ENCODE measurements at places on chromosomes 6 and 20.

- DNase-seq = no peak
Measured at GRCh38 chr6:105587349-105588122, 184.7 kb upstream of the PREP start.

- no peak for DNase-seq
Measured at GRCh38 chr20:10513931-10514575, 78.9 kb downstream of the SLX4IP start.

DNA sequence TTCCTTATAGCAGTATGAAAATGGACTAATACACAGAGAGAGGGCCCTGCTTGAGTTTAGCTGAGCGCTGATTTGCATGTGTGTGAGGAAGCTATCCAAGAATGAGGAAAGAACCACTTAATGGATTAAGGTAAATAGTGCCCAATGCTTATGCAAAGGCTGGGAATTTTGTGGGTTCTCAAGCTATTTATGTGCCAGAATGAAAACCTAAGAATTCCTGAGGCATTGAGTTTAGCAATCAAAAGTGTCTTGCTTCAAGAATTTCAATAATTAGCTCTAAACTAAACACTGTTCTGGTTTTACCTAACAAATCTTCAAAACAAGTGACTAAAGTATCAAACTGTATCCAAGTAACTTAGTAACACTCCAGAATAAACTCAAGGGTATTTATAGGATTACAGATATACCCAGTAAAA, 7.0 kb upstream of the OR14J1 start:
- DNase-seq = no peak

GRCh38 chr6:113480616-113481015, 376.5 kb upstream of the MARCKS start:
- DNase-seq = no peak

- no peak for DNase-seq
Measured at GRCh38 chr6:138500045-138500665, 861 bp upstream of the NHSL1 start.

- no peak for DNase-seq
Measured at GRCh38 chr6:170111141-170111664, 179.7 kb downstream of the DLL1 start.

DNA sequence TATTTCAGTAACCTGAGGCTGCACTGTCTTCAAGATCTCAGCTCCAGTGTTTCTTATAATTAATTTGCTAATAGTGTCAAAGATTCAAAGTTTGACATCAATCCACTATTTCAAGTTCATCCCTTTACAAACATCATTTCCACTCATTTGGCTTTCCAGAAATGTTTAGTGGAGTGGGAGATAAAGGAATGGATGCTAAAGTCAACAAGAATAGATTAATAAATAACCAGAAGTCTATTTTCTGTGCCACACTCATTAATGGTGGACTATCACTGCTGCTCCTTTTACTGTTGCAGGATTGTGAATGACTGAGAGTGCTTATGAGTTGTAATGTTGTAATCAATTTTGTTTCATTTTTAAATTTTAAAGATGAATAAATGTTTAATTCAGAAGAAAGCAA, 28.4 kb upstream of the EPM2A start:
- no peak for DNase-seq

- DNase-seq = no peak
Measured at GRCh38 chr6:85473748-85474147, 23.9 kb downstream of the NT5E start.

- no peak for DNase-seq
Measured at GRCh38 chr6:148693882-148694484, 52.8 kb upstream of the UST start.

GRCh38 chr6:163513570-163514166, 99.2 kb downstream of the QKI start:
- DNase-seq = no peak

GRCh38 chr20:23078351-23079015, 7.6 kb downstream of the CD93 start:
- DNase-seq = peak; percentile 88

GRCh38 chr20:4946986-4947385, 54.3 kb downstream of the SLC23A2 start:
- DNase-seq = no peak

GRCh38 chr6:166772518-166772917, 145.5 kb upstream of the RPS6KA2 start:
- DNase-seq = no peak

Measured in eye (tissue), 1 donor.